ENCODE measurements at places on chromosomes 1 and 21.

- DNase-seq = no peak
These were observed 19.6 kb upstream of the TMEM54 start for GRCh38 chr1:32920833-32921232.

DNA sequence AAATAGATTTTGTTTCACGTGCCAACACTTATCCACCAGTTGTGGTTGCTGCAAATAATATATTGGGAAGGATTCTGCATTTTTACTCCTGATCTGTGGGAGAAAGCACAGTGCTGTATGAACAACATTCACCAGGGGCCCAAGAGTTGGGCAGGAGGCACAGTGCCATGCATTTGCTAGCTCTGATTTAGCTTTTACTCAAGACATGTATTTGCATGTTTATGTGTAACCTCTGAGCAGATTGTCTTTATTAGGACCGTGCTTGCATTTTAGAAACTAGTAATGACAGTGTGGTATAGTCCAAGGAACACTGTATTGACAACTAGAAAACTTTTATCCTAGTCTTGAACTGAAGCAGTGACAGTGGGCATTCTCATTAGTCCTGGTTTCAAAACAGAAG lies 133.9 kb upstream of the B3GALT2 start:
- no peak for DNase-seq

- DNase-seq = no peak
These were observed 226.2 kb downstream of the ZNF326 start for GRCh38 chr1:90220941-90221693.

DNA sequence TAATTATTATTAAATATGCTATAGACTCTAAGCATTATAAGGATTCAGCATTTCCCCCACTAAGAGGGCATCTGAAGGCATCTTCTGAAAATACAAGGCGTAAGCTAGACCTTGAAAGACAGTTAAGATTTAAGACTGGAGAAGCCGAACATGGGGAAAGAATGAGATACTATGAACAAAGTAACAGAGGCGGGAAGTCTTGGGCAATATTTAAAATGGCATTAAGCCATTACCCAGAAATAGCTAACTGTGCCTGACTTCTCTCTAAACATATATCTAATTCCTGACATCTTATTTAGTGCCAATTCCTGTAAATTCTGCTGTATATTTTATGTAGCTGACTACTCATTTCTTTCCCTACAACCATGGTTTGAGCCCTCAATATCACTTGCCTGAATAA lies 20.9 kb downstream of the DPH5 start:
- no peak for DNase-seq

GRCh38 chr1:109623601-109624161 lies 4.0 kb downstream of the AMPD2 start:
- DNase-seq = no peak

DNA sequence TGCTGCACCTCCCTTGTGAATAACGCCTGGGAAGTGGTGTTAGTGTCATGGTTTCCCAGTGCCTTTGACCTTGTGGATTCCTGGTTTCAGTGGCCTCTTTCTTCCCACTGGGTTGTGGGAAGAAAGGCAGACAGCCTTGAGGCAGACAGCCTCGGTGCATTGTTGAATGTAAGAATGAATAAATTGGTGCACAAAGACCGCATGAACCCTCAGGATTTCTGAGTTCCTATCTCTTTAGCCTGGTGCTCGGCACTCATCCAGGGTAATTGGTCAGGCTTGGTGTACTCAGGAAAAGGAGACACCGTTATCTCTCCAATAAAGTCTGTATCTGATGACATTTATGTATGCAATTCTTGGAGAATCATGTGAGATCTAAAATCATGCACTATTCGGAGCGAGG lies 5.1 kb downstream of the ZNF362 start:
- DNase-seq = no peak

DNA sequence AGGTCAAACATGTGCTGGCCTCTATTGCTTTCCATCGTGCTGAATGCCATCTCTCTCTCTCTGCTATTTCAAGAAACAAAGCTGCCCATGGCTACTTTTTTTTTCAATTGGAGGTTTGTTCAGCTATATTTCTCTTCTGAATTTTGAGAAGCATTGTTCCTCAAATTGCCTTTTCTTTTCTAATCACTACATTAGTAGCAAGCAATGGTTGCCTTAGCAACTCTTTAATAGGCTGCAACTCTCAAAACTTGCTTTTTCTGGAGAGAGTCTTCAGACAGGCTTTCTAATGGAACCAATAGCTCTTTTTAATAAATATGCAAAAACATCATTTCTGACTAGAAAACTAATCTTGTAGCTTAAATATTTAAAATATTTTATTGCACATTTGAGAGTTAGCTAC lies 439.0 kb downstream of the LRRIQ3 start:
- no peak for DNase-seq

DNA sequence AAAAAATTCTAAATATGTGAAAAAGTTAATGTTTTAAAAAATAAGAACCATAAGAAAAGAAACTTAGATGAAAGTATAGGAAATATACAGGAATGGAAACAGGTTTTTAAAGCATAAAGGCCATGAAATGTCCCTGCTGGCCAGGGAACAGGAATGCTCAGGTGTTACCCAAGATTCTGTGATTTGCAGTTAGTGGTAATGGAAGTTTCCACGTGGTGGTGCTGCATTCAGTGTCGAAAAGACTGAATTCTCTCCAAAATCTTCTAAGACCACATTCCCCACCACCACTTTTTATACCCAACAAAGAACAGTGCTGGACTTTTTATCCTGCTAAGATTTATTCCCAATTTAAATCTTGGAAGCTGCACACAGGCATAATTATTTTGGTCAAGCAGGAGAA lies 126.2 kb downstream of the PRRX1 start:
- no peak for DNase-seq

- no peak for DNase-seq
These were observed 5.6 kb downstream of the COL6A1 start for GRCh38 chr21:45987121-45987711.

DNA sequence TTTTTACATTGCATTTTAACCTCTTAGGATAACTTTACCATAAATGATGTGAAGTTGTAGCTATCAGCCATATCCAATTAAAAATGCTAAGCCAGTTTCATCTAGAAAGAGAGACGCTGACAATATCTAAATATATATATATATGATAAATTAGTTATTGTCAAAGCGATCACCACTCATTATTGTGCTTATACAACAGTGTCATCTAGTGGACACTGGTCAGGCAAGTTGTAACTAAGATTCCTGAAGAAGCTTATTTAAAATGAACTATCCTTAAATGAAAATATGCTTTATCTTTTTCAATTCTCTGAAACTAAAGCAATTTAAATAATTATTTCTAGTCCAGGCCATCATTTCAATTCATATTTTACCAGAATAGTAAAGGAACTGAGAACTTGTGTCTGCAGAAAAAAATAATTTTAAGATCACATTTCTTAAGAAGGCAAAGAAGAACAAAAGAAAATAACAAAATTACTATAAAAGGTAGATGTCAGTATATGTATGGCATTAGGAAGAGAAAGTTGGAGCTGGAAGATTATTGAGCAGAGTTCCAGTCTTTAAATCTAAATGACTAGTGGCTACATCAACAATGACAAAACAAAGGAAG lies 193.3 kb upstream of the SNX7 start:
- no peak for DNase-seq

DNA sequence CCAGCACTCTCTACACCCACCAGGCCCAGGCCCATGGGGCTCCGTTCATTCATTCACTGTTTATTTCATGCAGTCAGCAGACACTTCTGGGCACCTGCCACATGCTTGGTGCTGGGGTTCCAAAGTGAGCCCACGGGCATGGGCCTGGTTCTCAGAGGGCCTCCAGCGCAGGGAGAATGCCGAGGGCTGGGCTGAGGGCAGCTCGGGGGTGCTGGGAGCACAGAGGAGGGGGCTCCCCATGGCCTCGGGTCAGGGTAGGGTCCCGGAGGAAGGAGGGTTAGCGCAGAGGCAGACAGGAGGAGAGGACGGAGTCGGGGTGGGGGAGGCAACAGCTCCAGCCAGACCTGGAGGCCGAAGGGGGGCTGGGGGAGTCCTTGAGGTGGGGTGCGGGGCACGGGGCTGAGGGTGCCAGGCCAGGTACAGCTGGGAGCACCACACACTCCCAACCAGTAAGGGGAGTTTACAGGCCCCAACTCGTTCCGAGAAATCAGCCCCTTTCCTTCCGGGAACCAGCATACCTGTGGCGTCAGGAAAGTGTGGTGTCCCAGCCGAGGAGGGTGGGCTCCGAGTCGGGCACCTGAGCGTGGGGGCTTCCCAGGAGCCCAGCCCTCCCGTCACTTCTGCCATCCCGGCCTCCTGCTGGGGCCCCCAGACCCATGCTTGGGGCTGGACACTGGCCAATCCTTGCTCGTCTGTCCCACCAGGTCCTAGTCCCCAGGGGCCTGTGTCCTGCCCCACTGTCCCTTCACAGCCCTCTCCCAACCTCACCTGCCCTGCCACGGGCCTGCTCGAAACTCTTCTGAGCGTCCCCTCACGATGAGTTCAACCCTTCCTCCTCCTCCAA lies 10.8 kb downstream of the ARHGEF16 start:
- no peak for DNase-seq

GRCh38 chr21:38989745-38990423 lies 184.2 kb downstream of the ETS2 start:
- DNase-seq = no peak

DNA sequence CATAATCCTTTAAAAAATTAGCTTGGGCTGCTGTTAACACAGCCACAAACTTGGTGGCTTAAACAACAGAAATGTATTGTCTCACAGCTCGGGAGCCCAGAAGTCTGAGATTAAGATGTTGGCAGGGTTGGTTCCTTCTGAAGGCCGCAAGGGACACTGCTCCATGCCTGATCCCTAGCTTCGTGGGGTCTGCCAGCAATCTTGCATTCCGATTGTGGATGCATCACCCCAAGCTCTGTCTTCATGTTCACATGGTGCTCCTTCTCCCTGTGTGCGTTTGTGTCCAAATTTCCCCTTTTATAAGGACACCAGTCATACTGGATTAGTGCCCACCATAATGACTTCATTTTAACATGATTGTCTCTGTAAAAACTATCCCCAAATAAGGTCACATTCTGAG lies 5.0 kb upstream of the HHIPL2 start:
- DNase-seq = no peak

DNA sequence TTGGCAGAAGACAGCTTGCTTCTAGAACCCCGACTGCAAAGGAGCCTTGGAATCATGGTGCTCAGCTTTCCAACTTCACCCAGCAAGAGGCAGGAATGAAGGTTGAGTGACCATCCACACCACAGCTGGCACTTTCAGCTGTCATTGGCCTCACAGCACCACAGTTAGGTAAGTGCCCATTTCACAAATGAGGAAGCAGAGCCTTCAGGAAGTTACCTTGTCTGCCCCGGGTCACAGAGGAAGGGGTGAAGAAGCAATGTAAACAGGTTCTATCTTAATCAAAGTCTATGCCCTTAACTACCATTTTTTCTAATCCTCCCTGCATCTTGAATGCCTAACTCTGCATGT lies 156.0 kb downstream of the GLUL start:
- no peak for DNase-seq

GRCh38 chr1:227447531-227447990 lies 115.8 kb upstream of the ZNF678 start:
- no peak for DNase-seq

DNA sequence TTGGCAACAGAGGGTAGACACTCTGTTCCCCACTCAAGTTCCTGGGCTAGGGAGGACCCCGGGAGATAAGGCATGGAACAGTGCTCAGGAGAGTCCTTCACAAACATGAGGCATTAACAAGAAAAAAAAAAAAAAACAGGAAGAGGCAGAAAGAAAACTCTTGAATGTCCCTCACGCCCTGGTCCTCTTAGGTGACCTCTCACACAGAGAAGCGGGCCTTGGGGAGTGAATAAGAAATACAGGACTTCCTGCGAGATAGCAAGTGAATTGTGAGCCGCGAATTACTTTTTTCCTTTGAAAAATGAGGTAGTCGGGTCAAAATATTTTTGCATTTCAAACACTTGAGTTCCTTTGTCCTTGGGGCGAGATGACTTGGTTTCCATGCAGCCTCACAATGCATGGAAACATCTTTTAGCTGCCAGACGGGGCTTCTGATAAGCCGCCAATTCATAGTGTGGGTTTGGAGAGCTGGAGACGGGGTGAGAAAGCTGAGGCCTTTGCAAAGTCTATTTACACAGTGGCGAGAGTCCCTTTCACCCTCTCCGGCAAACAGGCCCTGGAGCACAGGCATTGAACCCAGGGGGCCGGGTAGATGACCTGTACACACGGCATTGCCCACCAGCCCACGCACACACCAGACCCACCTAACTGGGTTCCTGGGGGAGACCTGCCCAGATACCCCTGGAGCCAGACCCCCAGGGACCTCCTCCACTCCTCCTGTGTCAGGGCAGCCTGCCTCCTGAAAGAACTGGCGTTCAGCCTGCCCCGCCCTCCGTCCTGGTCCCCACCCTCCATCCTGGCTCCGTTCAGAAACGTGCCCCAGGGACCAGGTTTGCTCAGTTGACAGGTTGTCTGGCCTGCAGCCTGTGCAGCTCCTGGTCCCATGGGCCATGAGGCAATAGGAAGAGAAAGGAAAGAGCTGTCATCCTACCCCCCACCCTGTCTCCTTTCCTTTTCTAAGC lies 192.3 kb downstream of the PRDM16 start:
- no peak for DNase-seq

- DNase-seq = no peak
These were observed 10.8 kb downstream of the MINDY1 start for GRCh38 chr1:150995896-150996295.

GRCh38 chr21:45513003-45513717 lies 29.1 kb downstream of the SLC19A1 start:
- DNase-seq = no peak

GRCh38 chr1:231159963-231160761 lies 1.7 kb upstream of the TRIM67 start:
- no peak for DNase-seq

DNA sequence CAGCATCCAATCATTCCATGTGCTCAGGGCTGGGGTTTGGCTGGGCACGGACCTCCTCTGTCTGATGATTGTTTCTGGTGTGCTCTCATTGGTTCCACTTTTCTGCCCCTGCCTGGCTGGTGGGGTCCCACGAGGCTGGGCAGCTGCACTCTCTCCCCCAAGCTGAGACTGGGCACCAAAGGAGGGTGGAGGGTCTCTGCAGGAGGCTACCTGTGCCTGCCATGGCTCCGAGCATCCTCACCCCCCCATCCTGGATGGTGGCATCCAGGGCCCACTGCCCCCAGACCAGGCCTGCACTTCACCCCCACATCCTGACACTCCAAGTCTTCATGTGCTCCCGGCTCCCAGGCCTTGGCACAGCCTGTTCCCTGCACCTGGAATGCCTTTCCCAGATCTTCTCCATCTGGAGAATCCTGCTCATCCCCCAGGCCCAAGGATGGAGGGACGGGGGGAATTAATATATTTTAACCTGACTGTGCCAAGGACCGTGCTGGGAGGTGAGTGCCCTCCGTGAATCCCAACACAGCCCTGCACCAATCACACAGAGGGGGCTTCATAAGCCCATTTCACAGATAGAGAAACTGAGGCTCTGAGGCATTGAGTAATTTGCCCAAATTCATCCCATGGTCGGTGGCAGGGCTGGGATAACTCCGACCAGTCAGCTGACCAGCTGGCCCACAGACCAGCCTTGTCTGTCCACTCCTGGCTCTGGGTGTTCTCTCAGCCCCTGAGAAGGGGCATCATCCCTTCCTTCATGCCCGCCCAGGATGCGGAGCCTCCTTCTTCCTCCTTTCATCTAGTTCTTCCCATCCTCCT lies 403.4 kb downstream of the MATN1 start:
- peak; percentile 55 for DNase-seq

All from coronary artery (tissue), 2 donors.